ENCODE measurements at places on chromosomes 3 and 15.
A peak's percentile ranks its signal among the peaks of the same experiment; 100 is the strongest.

DNA sequence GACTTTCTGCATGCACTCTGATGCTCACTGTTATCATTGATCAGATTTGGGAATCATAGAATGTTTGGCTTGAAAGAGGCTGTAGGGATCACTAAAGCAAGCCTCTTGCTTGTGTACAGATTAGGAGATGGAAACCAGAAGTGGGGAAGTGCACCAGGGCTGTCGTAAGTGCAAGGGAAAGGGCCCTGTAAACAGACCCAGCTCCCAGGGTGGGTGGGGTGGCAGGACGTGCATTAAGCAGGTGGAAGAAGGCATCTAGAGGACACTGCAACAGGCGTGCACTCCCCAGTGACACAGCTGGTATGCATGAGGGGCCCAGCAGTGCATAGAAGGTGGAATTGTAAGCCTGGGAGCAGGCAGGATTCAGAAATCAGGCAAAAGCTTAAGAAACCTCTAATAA, 58.0 kb upstream of the SLC7A14 start:
- DNase-seq: no peak

DNA sequence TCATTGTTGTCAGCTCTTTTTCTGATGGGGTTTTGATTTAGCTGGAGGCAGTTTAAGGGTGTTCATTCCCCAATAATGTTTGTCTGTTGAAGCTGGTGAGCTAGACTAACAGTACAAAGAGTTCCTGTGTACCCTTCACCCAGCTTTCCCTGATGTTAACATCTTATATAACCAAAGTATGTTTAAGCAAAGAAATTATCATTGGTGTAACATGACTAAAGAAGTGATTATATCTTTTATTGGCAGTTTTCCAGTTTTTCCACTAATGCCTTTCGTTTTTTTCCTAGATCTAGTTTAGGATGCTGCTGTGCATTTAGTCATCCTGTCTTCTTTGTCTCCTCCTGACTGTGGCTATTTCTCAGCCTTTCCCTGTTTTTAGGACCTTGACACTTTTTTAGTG, 165.6 kb downstream of the LPP start:
- DNase-seq: no peak

DNA sequence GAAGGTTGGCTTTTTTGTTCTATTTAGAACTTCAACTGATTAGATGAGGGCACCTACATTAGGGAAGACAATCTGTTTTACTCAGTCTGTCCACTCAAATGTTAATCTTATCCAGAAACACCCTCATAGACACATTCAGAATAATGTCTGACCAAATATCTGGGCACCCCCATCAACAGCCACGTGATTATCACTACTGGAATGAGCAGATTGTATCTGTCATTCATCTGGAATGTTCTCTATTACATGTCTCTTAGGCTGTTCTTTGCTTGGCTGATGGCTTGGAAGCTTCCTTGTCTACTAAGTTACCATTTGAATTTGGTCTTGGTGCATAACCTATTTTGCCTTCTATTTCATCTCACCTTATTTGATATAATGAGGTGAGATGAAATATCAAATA, 15.7 kb upstream of the LRRC58 start:
- no peak for DNase-seq

DNA sequence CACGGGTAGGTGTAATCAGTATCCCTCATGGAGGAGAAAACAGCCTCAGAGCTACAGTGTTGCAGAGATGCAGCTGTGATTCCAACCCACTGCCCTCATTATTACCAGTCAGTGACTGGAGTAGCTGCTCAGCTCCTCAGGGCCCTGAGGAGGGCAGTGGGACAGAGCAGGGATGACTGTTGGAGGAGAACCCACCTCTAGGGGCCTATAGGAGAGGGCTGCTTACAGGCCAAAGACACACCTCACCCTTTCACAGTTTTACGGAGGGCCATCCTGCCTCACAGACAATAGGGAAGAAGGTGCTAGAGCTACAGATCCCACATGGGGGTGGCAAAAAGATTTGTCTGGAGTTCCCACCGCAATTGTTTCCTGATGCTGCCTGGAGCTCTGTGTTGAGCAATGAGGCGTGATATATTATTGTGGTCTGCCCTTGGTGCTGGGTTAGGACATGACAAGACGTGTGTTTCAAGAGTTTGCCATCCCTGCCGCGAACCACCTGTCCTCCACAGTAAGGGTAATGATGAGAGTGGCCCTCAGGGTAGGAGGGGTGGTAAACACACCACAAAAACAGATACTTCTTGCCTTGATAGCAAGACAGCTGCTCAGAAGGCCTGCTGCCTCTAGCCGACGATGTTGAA, 140.5 kb upstream of the TPM1 start:
- DNase-seq: no peak

DNA sequence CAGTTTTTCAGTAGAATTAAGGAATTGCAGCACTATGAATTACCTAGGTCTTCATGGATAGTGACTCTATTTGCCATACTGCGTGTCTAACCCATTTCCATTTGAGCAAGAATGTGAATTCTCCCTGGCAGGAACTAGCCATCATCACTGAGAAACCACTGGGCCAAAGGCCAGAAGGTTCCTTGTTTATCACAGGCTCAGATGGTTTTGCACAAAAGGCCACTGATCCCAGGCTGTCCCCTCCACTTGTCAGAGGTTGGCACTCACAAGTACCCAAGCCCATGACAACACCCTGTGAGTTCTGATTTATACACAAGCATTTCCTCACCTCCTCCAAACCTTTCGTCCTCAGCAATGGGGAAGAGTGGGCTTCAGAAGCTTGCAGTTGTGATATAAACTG, 131.8 kb downstream of the FOXB1 start:
- no peak for DNase-seq

GRCh38 chr3:97882975-97883598, 61.3 kb downstream of the CRYBG3 start:
- peak; percentile 39 for DNase-seq

GRCh38 chr3:127385540-127385870, 97.7 kb upstream of the PRR20G start:
- DNase-seq: no peak

GRCh38 chr15:31342781-31343626, 16.4 kb downstream of the KLF13 start:
- DNase-seq: no peak

DNA sequence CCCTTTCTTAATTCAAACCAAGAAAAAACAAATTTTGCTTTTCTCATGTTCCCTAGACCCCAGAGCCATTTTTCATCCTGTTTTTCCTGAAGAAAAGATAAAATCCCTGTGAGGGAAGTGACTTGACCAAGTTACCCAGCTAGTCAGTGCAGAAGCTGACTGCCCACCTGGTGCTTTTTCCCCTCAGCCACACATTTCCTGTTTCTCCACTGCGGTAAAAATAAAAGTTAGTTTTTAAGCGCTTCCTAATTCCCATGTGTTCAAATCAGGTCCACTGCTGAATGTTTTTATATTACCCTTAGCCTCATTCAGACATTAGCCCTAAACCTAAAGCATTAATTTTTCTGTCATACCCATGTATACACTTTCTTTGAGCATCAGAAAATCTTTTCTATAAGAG, 26.1 kb downstream of the PPP2R3A start:
- no peak for DNase-seq

DNA sequence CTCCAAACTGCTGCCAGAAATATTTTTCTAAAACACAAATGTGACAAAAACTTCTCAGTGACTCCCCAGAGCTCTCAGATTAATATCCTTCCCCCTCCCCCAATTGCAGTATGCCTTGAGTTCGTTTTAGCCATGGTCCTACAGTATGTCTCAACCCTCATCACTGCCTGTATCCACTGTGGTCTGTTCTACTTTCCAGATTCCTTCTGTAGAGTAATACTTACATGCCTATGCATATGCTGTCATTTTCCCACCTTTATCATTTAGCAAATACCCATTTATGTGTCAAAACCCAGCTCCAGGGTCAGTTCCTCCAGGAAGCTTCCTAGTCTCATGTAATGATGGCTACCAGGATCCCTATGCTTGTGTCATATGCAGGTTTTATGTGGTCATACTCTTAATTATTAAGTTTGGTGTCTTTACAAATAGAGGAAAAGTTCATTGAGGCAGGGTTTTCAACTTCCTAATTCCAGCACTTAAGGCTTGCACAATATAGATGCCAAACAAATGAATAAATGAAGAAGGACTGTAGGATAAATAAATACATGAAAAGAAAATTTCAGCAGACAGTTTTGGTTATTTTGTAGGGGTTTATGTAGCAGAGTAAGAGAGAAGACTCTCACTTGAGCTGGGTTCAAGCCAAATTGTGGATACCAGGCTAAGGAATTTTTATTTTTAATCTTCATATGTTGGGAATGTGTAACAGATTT, 170.8 kb downstream of the ALCAM start:
- DNase-seq: no peak

Data from A673 (cell line).